ENCODE measurements at places on chromosomes 11 and 22. TPM values are rescaled to one million over a fixed set of nuclear protein-coding genes. Genes with fewer than 3 reads are reported as not detected.

Gene TRAPPC4
- total RNA-seq: 75.0 TPM

Gene APOL4
- total RNA-seq: not detected

Gene RAG2
- not detected for total RNA-seq

Gene SCGB1D2
- total RNA-seq: not detected

Gene ANO5
- 0.76 TPM for total RNA-seq

Measured in mesangial cell (primary cell).